ENCODE measurements at places on chromosomes 6 and 20.

- DNase-seq = no peak
Measured at GRCh38 chr6:86969573-86969972, 32.2 kb downstream of the HTR1E start.

DNA sequence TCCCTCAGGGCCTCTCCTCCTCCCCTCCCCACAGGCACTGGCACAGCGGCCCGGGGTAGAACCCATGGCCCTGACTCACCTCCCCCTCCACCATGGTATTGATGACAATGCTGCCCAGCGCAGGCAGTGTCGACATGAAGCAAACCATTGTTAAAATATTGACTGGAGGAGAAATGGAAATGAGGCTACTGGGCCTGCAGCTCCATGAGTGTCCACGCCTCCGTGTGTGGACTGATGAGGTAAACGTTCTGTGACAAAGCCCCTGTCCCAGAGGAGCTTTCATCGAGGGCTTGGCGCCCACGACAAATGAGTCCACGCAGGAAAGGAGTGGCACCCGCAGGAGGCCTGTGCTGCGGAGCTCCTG is 402.7 kb downstream of the TAF4 start:
- no peak for DNase-seq

DNA sequence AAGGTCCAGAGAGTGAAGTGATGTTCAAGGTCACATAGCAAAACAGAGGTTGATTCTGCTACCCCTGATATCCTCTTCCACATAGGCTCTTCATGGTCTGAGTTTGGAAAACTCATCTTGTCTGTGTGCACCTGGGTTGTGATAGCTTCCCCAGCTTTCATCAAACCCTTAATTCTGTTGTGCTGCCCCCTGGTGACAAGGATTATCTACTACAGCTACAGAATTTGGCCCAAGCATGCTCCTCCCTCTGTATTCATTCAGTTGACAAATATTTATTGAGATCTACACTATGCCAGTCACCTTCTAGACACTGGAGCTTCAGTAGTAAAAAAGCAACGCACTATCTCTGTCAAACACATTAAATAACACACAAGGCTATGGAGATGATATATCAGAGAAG is 50.4 kb downstream of the SMPDL3A start:
- no peak for DNase-seq

DNA sequence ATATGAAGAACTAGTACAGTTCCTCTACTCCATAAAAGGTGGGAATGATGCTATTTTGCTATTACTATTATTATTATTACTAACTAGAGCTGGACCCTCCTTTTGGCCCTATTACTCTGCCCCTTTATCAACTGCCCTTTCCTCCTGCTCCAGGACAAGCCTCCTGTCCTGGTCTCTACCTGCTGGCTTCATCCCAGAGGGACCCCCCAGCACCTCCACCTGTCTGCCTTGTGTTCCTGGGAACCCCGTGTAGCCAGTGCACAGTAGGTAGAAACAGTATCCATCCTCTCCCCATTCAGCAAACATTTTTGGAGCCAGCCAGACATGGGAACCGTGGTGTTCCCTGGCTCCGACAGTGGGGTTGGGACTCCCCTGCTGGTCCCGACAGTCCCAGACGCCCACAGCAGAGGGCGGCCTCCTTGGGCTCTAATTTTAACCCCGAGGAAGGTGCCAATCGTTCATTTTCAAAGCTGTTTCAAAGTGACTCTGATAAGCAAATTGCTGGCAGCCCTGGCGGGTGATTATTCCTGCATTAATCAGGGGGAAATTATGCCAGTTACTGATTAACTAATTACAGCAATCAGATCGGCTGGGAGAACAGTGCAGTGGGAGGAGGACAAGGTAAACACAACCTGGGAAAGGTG is 44.2 kb upstream of the MDGA1 start:
- DNase-seq = no peak

- no peak for DNase-seq
Measured at GRCh38 chr6:30171677-30172471, 8.5 kb downstream of the TRIM15 start.

GRCh38 chr20:13909067-13909466 is 81.3 kb downstream of the SEL1L2 start:
- DNase-seq = no peak

DNA sequence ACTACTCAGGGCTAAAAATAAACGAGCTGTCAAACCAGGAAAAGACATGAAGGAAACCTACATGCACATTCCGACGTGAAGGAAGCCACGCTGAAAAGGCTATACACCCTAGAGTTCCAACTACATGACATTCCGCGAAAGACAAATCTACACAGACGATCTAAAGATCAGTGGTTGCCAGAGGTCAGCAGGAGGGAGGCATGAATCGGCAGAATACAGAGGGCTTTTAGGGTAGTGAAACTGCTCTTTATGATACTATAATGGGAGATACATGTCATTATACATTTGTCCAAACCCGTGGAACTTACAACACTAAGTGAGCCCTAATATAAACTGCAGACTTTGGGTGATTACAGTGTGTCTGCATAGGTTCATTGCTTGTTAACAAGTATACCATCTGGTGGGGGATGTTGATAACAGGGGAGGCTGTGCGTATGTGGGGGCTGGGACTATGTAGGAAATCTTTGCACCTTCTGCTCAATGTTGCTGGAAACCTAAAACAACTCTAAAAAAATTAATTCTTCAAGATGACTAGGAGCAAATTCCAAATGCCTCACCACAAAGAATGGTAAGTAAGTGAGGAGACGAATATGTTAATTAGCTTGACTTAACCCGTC is 132.2 kb upstream of the CDH4 start:
- DNase-seq = no peak

DNA sequence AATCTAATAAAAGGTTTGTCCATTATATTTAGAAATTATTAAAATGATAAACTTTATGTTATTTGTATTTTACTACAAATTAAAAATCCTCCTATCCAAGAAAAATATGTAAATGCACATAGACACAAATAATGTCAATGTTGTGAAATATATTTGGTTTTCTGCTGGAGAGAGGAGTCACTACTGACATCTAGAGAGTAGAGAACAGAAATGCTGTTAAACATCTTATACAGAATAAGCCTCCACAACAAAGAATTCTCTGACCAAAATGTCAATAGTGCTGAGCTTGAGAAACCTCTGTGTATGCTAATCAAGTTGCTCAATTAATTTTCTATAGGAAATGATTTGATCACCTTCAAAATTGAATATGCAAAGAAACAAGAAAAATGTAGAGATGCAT is 12.4 kb downstream of the HTR1B start:
- no peak for DNase-seq

DNA sequence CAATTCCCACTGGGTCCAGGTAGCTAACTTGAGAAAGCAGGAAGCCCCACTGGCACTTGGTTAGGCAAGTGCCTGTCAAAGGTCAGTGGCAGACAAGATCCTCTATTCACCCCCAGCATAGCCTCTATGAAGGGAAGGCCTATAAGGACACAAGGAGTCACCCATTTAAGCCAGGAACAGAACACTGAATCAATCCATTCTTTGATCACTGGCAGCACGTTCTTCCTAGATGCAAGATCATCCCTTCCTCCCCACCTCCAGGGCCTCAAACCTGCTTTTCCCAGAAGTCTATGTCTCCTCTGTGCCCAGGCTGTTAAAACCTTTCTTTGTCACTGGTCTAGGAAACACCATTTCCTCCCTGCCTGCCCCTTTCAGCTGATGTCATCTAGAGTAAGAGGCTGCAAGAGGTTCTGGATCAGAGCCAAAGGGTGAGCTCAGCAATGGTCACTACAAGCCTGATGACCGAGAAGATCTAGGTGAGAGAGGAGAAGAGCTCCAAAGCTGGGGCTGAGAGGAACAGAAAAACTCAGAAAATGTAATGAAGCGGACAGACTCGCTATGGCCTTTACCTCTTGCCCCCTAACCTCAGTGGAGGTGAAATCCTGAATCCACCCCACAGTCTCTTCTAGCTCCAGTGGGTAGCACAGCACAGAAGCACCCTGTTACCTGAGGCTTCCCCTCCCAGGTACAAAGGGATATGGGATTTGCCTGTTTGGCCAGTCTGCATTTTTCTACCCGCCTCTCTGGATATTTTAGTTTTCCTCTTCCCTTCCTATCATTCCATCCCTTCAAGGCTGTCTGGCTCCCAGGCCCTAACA is 1.8 kb downstream of the GTPBP2 start:
- DNase-seq = no peak

DNA sequence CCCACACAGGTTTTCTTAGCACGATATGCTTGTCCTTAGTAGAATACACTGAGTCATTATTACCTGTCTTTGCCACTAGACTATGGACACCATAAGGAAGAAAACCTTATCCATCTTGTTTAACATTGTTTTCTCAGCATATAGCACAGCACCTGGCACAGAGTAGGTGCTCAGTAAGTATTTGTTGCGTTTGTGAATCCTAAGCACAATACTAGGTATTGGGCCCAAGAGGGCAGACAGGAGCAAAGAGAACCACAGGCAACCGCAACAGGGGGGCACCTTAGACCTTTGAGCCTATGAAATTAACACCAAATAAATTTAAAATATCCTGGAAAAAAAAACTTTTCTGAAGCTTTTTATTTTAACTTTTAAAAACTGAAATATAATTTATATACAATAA is 3.7 kb upstream of the NCOA6 start:
- no peak for DNase-seq

- DNase-seq = no peak
Measured at GRCh38 chr6:145609521-145609920, 125.8 kb downstream of the EPM2A start.

GRCh38 chr20:4038676-4039370 is 23.5 kb upstream of the RNF24 start:
- DNase-seq = no peak

- DNase-seq = no peak
Measured at GRCh38 chr20:42483730-42484303, 705.9 kb downstream of the PTPRT start.

DNA sequence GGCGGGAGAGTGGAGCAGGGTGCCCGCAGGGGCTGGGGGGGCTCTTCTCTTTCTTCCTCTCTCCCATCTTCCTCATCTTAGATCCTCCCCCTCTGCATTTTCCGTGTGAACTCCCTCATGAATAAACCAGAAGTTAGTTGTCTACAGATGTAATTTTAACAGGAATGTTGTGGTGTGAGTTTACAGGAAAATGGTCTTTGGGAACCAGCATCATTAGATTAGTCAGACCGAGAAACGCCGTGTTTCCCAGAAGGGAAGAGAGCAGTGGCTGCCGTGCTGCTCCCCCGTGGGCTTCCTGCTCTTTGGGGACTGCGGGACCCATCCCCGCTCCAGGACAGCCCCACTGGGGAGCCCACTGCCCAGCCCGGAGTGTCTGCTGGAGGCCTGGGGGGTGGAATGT is 3.4 kb downstream of the MYT1 start:
- DNase-seq = no peak

DNA sequence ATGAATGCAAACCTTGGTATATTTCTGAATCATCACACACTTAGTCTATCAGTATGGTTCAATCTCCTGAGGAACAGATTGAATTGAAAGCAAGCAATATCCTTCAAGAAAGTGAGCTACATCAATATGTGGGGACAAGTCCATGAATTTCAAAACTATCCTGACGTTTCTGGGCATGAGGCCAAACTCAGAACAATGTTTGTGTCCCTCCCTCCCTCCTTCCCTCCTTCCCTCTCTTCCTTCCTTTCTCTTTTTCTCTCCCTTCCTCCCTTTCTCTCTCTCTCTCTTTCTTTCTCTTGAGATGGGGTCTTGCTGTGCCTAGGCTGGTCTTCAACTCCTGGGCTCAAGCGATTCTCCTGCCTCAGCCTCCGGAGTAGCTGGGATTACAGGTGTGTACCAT is 27.9 kb upstream of the SYNCRIP start:
- no peak for DNase-seq

- no peak for DNase-seq
Measured at GRCh38 chr6:87825821-87826221, 123.8 kb upstream of the AKIRIN2 start.

GRCh38 chr6:113299531-113299930 is 557.6 kb upstream of the MARCKS start:
- DNase-seq = no peak

GRCh38 chr6:129592516-129593232 is 117.3 kb downstream of the ARHGAP18 start:
- no peak for DNase-seq

GRCh38 chr6:94254689-94255088 is 835.3 kb upstream of the EPHA7 start:
- peak; percentile 13 for DNase-seq

- no peak for DNase-seq
Measured at GRCh38 chr6:70415660-70416059, 2.4 kb downstream of the FAM135A start.

DNA sequence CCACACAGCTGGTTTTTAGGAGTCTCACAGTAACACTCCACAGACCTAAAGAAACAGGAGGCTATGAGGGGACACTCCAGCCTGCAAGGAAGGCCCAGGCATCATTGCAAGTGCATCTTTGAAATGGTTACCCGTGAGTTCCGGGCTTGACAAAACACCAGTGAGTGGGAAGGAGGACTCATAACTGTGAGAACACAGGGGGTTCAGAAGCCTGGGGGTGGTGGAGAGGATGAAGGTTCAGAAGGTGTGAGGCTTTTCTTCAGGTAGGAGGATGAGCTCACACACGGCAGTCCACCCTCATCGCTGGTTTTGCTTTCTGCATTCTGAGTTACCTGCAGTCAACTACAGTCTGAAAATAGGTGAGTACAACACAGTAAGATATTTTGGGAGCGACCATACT is 39.9 kb downstream of the MAP7 start:
- DNase-seq = no peak

DNA sequence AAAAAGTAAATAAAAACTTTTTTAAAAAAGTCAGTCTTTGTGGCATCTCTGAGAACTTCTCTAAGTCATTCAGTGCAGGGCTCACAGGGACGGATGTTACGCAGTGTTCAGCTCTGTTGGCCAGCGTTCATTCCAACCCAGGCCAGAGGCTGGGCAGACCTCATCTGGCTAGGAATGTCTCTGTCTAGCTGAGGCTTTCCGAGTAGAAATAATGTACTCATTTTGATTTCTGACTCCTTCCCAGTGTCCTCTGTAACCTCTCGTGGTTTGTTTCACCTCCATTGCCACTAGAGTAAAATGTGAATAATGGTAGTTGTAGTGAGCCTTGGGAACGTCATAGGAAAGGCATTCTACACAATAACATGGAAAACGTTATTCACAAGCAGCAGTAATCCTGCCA is 135.1 kb downstream of the TMEM242 start:
- no peak for DNase-seq

GRCh38 chr20:4170621-4171537 is 155.5 kb upstream of the RNF24 start:
- no peak for DNase-seq
